ENCODE measurements at places on chromosomes 6 and 20. TPM values are rescaled to one million over a fixed set of nuclear protein-coding genes. Genes with fewer than 3 reads are reported as not detected.

PROCR gene
- total RNA-seq = 1.5 TPM

PAK5 gene
- total RNA-seq = 0.08 TPM

BHLHE23 gene
- not detected for total RNA-seq

ITPR3 gene
- 1.3 TPM for total RNA-seq

PRPH2 gene
- total RNA-seq = not detected

EDN1 gene
- total RNA-seq = 0.33 TPM

CITED2 gene
- 79.7 TPM for total RNA-seq

GRCh38 chr20:62959101-62959971 lies 6.8 kb downstream of the SLC17A9 start:
- no peak for DNase-seq

DNA sequence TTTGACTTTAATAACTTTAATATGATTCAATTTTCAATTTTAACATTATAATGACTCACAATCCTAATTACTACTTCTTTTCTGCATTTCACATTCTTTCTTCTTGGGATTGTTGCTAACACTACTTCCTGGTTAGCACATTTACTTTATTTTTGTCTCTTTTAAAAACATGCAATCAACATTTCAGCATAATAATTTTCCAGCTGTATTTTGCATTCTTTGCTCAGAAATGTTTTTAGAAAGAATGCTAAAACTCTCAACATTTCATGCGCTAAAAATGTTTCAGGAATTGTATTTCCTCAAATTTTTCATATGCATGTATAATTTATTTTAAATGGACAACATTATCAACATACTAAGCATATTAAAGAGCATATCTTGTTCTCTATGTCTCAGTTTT lies 1302.1 kb upstream of the GJE1 start:
- DNase-seq = no peak

DNA sequence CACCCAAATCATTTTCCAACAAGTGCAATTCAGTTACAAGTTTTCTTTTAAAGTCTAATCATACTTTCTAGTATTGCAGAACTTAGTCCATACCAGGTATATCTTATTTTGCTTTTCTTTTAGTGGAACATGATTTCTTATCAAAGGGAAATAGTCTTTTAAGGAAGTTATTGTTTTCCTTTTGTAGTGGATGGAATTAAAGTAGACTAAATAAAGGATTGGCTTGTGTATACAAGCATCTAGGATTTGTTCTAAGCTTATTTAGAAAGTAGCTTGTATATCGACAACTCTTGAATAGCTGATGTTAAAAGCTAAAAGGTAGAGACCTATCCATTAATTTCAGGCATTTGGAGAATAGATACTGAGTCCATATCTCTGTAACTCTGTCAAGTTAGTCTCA lies 14.8 kb downstream of the DCBLD1 start:
- DNase-seq = no peak

GRCh38 chr20:14488756-14489479 lies 151.5 kb upstream of the FLRT3 start:
- no peak for DNase-seq

DNA sequence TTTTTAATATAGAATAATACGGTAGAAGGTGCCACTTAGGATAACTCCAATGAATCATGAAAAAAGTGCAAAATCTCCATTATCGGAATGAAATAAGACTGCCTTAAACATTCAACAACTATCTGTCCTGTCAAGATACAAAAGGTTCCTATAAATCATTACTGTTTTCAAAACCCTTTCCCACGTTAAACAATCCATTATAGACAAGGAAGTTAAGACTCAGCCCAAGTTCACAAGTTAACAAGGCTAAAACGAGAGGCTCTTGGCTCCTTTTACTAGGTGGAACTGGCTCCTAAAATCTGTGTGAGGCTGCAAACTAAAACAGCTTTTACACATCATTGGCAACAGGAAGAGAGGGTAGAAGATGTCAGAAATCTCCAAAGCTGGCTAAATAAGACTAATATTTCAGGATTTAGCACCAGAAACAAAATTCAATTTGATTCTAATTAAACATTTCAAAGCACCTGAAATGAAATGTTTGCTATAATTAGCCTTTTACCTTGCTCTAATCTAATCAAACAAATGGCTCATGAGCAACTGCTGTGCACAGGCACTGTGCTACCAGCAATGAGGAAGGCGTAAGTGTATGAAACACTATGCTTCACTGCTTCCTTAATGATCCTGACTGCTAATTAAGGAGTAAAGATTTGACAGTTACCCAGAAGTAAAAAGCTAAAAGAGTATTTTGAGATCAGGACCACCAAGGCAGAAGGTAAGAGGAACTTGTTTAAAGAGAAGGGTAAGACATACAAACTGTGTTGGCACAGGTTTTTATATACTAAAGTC lies 109.7 kb downstream of the DST start:
- DNase-seq = no peak

DNA sequence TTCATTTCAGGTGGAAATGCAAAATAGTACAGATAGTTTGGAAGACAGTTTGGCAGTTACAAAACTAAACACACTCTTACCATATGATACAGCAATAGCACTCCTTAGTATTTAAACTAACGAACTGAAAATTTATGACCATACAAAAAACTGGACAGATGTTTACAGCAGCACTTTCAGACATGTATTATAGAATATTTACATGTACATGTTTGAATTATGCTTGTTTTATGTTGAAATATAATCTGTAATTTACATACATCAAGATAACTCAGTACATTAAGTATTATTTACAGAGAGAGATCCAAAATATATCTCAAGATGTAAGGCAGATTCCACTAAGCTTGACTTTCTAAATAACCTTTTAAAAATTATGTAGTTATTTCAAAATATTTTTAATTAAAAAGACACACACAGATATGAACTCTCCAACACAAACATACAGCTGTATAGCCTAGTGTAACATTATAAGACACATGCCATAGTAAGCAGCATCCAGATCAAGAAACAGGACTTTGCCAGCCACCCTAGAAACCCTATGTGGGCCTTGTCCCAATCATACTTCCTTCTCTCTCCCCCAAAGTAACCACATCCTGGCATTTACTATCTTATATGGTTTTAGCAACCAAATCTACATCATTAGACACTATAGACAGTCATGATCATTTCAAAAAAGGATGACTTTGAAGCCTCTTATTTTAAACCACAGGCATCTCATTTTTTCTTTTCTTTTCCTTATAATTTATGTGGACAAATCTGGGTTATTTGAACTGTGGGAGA lies 82.2 kb downstream of the MAN1A1 start:
- DNase-seq = no peak

- no peak for DNase-seq
These were observed 240.4 kb upstream of the SULF2 start for GRCh38 chr20:48025661-48026060.

DNA sequence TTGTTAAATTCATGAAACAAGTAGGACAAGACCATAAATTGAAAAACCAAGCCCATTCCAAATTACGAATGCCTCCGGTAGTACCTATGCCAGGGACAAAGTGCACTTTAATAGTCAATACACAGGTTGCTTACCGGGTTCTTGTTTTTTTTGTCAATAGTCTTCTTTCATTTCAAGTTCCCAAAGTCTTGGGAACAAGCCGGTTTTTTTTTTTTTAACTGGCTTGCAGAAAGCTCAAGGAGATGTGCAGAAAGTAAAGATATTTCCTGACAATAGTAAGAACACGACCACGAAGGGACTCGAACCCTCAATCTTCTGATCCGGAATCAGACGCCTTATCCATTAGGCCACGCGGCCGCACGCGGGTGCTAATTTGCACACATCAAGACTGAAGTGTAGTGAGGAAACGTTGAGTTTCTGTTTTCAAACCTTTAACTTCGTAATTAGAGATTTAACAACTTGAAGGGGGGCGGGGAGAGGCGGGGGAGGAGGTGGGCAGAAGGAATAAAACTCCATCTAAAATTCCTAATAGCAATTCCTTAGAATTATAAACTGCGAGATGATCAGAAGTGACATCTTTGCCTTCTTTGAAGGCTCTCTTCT lies 181.0 kb downstream of the TRIM27 start:
- DNase-seq = no peak

- DNase-seq = peak; percentile 11
These were observed 8.3 kb upstream of the PRND start for GRCh38 chr20:4713401-4713800.

GRCh38 chr6:19478992-19479391 lies 358.2 kb upstream of the ID4 start:
- DNase-seq = no peak

DNA sequence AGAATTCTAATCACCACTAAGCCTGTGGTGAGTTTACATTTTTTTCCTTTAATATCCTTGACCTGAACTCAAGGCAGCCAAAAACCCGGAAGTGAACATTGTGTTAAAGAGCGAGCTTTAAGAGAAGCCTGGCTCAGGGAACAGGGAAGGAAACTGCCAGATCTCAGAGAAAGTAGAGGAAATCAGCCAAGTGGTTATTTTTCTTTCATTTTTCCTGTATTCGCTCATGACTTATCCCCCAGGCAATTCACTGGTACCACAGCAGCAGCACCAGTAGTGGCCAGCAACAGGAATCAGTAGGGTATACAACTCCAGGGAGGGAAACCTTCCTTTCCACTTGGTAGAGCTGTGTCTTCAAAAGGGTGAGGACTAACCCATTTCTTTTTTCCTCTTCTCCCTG lies 89.6 kb upstream of the HMGCLL1 start:
- DNase-seq = no peak

DNA sequence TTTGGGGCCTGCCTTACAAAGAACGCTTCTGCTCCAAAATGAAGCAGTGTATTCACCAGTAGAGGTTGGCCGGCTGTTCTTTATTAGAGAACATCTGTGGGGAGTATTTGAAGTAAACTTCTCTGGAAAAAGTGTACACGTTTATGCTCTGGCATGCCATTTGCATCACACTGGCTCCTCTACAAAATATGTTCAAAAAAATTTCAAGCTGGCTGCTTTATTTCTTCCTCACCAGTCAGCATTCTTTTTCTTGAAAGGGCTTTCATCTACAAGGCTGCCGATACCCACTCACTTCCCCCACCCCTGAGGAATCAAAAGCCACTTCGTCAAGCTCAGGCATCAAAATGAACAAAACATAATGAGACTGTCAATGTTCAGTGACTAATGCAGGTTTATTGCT lies 294.1 kb downstream of the TFAP2B start:
- no peak for DNase-seq

Data from left lobe of liver (tissue), 2 donors.